Pulmonary artery endothelial cell (primary cell): ENCODE measurements at places on chromosomes 3 and 15. TPM values are rescaled to one million over a fixed set of nuclear protein-coding genes. Genes with fewer than 3 reads are reported as not detected.
A peak's percentile ranks its signal among the peaks of the same experiment; 100 is the strongest.

- no peak for DNase-seq
Observed at GRCh38 chr15:70227147-70227546, 129.4 kb upstream of the TLE3 start.

- DNase-seq: no peak
Observed at GRCh38 chr15:90828111-90828510, 40.3 kb upstream of the FURIN start.

- no peak for DNase-seq
Observed at GRCh38 chr15:40769274-40770146, at the start of gene C15orf62. TSS of gene C15orf62 (plus strand) at chr15:40769980. CDS start at chr15:40770496, 516 bp downstream.

- peak; percentile 78 for DNase-seq
Observed at GRCh38 chr3:171806200-171807128, 3.8 kb downstream of the PLD1 start.

DNA sequence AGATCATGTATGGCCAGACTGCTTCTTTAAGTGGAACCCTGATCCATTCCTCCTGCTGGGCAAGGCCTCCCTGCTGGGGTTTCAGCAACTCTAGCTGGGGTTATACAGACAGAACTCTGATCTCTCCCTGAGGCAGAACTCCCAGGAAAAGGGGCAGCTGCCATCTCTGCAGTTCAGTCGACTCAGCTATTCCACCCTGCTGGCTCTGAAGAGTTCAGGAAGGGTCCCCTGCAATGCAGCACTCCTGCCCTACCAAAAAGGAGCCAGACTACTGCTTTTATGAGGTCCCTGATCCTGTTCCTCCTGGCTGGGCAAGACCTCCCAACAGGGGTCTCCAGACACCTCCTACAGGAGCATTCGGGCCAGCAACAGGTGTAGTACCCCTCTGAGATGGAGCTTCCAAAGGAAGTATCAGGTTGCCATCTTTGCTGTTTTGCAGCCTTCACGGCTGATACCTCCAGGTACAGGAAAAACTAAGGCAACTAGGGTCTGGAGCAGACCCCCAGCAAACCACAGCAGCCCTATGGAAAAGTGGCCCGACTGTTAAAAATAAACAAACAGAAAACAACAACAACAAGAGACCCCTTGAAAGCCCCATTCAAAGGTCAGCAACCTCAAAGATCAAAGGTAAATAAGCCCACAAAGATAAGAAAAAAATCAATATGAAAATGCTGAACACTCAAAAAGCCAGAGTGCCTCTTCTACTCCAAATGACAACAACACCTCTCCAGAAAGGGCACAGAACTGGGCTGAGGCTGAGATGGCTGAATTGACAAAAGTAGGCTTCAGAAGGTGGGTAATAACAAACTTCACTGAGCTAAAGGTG, 14.2 kb upstream of the CP start:
- DNase-seq: no peak

DNA sequence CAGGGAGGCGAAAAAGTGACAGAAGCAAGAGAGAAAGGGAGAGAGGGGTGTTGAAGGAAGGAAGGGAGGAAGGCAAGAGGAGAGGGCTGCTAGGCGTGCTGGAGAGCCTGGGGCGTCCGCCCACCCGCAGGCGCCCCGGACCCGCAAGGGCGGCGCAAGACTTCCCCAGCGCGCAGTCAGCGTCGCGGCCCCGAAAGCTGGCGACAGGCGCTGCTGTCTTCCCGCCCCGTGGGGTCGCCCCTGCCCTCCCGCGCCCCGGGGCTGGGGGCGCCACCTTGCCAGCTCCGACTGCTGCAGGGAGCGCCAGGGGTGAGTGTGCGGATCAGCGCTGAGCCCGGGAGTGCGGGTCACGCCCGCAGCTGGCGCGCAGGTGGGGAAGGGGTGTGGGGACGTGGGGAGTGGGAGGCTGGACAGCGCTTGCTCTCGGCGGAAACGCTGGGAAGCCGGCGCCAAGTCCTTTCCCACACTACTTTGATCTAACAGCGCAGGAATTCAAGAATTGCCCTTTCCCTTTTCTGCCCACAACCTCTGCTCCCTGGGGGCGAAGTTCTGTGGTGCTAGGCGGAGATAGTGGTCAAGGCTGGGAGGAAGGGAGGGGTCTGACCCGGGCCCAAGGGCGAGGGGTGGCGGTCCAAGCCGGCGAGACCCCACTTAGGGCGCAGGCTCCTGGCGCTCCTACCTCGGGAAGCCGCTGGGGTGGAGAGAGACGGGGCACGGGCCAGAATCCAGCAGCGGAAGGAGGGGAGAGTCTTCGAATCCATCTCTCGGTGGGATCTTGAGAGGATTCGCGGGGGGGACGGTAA, 266.1 kb downstream of the CGGBP1 start:
- no peak for DNase-seq

- DNase-seq: no peak
Observed at GRCh38 chr3:29408676-29409075, 127.8 kb downstream of the RBMS3 start.

DNA sequence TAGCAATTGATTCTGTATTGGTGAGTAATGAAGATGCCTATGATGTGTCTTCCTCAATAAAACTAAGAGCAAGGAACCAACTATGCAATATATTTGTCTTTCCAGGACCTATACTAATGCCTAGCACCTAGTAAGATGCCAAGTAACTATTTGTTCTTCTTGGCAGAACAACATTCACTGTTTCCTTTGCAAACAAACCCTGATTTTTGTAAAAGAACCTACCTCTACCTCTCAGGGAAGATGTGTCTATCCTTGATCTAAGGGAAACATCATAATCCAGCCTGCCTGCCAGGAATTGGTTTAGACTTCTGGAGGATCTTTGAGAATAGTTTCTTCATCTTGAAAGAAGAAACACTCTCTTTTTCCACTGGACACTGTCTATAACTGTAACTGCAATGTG, 3.8 kb upstream of the ADPRH start:
- DNase-seq: no peak

DNA sequence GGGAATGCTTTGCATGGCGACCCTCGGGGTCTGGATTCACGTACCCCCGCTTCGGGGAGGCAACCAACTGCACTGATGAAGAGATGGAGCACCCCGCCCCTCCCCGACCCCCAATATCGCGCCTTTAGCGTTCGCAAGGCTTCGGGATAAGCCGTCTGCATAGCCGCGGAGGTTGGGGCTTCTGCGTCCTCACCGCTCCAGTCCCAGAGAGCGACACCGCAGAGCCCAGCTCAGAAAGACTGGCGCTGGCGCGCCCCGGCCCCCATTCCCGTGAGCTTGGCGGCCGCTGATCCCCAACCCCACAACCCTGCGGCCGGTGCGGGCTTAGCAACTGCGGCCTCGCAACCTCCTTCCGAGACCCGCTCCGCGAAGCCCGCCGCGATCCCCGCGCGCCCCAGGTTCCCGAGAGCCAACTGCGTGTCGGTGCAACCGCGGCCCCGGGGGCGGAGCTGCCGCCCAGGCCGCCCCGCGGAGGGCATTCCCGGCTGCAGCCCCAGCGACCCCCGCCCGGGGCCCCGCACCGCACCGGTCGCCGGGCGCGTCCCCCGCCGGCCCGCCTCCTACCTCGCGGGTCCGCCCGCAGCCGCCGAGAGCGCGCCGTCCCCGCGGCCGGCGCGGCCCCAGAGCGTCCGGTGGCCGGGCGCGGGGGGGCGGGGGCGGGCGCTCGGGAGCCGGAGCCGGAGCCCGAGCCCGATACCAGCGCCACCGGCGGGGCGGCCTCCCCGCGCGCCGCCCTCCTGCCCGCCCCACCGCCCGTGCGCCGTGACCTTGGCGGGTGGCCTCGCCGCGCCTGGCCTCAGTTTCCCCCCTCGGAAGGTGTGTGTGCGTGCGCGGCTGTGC, 79.5 kb downstream of the IQSEC1 start:
- DNase-seq: no peak

DNA sequence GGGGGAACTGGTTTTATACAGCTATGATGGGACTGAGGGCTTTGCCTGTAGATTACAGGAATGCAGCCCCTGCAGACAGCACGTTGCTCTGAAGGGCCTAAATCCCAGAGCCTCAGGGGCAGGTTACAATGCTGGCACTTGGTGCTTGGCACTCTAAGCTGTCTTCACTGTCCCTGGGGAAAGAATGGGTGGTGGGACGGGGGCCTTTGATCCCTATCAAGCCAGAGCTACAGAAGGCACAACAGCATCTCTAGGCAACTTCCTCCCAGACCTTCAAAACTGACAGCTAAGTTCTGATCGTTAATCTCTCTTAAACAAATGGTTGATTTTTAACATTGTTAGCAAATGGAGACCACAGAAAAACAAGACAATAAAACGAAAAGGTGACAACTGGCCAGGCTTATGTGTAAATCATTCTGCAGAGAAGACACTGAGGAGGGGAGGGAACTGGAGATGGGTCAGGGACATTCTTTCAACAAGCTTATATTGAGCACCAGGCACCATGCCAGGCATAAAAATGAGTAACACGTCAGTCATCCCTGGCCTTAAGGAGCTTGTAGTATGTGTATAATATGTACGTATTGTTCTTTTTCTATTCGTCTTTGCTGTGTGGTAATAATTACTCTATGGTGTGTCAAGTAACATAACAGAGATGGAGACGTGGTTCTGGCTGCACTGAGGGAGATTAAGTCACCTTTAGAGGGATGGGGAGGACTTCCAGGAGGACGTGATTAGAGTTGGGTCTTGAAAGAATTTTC, 49.1 kb downstream of the CA12 start:
- DNase-seq: peak; percentile 60

DNA sequence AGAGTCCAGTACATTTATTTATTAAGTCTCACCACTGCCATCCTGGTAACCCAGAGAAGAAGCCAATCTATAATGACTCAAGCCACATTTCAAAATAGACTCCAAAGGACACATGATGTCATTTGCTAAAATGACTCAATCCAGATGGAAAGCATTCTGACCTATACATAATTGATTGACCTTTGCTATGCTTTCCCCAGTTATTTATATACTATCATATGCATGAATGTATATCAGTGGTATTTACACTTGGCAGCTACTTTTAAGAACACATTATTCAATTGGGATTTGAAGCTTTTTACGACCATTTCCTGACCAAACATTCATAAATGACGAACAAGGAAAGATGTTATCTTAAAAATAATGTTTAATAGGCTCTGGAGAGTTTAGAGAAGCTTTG, 297.2 kb downstream of the FHIT start:
- no peak for DNase-seq

GRCh38 chr3:124787476-124788195, 57.4 kb downstream of the UMPS start:
- DNase-seq: no peak

DOCK3 gene
- total RNA-seq: under 0.01 and 0.04 TPM in 2 replicates

B3GNT5 gene
- 23.3 and 24.9 TPM in 2 replicates for total RNA-seq

ARNT2 gene
- under 0.01 and 0.13 TPM in 2 replicates for total RNA-seq

CKMT1B gene
- total RNA-seq: not detected in 2 replicates

CHST2 gene
- total RNA-seq: 5.9 and 9.2 TPM in 2 replicates

APOD gene
- 1.3 and 25.1 TPM in 2 replicates for total RNA-seq

GPR176 gene
- total RNA-seq: 78.3 and 84.3 TPM in 2 replicates
